ENCODE measurements at places on chromosomes 12 and 14.

GRCh38 chr14:96567289-96567899 is 65.2 kb downstream of the PAPOLA start:
- DNase-seq = no peak

DNA sequence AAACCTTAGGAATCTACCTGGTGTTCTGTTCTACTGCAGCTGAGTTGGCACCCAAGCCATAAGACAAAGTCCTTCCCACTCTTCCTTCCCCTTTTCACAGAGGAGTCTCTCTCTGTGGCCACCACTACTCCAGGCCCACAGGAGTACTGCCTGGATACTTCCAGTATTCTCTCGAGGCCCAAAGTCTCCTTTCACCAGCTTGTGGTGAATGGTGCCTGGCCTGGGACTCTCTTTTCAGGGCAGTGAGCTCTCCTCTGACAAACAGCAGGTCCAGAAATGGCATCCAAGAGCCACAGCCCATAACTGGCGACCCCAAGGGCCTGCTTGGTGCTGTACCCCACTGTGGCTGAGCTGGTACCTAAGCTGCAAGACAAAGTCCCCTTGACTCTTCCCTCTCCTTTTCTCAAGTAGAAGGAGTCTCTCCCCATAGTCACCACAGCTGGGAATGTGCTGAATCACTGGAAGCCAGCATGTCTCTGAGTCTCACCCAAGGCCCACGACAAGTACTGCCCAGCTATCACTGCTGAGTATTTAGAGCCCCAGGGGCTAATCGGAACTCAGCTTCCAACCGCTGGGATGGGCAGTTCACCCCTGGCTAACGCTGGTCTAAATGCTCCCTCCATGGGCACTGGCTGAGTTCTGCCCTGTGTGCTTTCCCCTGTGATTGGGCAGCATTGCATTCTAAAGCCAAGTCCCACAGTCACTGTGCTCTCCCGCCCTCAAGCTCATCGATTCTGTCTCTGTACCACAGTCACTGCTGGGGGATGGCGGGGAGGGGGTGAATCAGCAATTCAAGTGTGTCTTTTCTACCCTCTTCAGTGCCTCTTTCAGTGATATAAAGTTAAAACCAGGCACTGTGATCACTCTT is 6.1 kb downstream of the A2ML1 start:
- DNase-seq = no peak

DNA sequence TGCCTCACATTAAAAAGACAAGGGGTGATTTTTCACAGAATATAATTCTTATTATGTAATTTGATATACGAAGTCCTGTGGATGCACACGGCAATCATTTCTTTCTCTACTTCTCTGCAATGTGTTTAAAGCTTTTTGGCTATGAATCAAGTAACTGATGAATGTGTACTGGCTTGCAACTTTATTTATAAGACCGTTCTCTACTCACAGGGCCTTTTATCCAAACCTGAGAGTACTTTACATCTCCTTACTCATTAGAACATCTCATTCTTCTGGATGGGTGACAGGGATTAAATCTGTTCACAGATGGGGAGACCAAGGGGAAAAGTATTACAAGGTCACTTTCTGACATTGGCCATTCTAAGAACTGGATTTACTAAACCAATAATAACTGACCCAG is 215.8 kb upstream of the DIO2 start:
- DNase-seq = no peak

- no peak for DNase-seq
Measured at GRCh38 chr14:77260199-77260598, 10.8 kb downstream of the NGB start.

DNA sequence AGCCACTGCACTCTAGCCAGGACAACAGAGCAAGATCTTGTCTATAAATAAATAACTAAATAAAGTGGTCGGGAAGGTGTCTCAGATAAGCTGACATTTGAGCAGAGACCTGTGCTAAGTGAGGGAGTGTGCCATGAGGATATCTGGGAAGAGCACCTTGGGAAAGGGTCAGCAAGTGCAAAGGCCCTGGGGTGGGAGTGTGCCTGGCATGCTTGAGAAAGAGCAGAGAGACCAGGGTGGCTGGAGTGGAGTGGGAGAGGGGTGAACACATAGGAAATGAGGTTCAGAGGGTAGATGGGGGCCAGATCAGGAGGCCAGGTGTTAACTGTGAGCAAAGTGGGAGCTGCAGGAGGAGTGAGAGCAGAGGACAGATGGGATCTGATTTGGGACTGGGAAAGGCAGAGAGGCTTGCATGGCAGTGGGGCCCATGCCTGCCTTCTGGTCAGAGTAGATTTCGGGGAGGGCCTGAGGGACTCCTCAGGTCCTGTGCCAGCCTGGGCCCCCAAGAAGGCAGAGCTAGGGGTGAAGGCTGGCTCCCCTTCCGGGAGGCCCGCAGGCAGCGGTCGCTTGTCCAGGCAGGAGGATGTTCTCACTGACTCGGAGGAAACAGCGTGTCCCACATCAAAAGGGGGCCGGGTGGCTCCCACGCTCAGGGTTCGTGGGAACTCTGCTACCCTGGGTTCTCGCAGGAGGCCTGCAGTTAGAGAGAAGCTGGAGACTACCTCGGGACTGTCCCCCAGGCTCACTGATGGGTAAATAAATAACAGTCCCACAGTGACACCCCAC is 32.6 kb downstream of the DTX1 start:
- DNase-seq = no peak

Data from iPS-NIHi11 (cell line).